ENCODE measurements at places on chromosomes 11 and 22.

DNA sequence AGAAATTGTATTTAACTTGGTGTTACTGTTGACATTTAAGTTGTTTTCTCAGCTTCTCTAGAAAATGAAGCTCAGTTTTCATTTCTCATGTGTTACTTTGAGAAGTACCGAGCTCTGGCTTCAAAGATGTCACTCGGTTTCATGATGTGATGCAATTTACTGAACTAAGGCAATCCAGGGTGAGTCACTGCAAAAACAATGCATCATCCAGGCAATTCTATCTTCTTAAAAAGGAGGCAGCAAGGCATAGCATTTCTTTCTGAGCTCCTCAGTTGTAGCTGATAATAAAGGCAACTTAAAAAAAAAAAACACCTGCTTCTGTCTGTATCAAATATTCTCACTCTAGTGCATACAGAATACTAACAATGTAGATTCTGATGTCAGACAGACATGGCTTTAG lies 91.1 kb upstream of the KCNA4 start:
- DNase-seq = no peak

- DNase-seq = no peak
Measured at GRCh38 chr11:109789901-109790300, 303.3 kb upstream of the ZC3H12C start.

DNA sequence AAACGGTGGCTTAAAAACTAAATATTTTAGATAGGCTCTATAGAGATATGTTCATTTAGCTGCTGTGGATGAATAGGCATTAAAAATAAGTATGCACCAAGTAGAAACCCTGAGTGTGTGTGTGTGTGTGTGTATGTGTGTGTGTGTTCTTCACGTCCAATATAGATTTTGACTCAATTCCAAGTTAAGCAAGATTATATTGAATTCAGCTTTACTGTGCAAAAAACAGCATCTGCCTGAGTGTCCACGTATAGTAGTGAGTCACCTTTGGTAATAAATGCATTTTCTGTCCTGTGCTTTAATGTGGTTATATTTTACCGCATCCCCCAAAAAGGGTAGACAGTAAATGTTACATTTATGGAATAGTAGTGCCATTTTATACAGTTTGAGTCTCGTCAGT lies 71.2 kb downstream of the PDHX start:
- DNase-seq = no peak

- no peak for DNase-seq
Measured at GRCh38 chr11:94326947-94327346, 22.6 kb downstream of the IZUMO1R start.

DNA sequence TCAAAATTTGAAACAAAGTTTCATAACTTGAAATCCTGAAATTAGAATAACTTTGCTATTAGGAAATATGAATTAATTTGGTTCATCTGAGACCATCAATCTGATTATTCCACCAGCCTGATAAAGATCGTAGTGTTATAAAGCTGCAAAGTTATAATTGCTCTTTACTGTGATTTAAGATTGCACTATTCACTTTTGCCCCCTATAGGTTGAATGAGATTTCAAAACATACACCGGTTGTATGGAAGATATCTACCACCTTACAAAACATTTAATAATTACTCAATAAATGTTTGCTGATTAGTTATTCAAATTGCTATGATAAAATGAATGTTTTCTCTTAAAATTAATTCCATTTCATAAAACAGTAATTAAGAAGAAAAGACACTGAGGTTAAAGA lies 26.1 kb downstream of the APIP start:
- no peak for DNase-seq

DNA sequence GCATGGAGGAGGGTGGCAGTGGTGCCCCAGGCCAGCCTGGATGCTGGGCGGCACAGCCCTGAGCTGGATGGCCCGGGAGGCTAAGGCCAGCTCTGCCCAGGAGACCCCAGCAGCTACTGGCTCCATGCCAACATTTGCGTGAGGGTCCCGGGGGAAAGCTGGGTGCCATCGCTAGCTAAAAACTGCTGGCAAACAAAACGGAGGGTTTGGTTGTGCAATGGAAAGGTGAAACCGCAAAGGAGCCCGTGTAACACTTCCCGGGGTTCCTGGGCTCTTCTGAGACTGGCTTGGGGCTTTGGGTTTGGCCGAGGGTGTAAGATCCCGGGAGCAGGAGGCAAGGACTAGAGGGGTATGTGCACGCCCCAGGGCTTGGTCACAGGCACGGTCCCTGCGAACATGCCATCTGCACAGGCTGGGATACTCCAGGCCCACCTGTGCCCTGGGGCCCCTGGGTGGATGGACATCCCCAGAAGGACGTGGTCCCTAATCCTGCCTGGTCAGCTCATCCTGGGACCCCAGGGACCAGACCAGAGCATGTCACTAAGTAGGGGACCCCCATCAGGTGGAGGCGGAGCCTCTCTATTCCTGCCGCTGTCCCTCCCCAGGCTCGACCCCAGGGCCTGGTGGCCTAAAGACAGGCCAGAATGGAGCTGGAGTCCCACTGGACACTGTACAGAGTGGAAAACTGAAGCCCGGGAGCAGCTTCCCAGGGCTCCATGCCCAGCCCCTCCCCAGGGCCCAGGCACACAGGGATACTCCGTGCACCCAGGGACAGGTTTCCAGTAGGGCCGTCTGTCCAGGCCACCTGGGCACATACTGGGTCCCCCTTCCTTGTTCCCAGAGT lies 44.6 kb downstream of the IGF2 start:
- DNase-seq = no peak

DNA sequence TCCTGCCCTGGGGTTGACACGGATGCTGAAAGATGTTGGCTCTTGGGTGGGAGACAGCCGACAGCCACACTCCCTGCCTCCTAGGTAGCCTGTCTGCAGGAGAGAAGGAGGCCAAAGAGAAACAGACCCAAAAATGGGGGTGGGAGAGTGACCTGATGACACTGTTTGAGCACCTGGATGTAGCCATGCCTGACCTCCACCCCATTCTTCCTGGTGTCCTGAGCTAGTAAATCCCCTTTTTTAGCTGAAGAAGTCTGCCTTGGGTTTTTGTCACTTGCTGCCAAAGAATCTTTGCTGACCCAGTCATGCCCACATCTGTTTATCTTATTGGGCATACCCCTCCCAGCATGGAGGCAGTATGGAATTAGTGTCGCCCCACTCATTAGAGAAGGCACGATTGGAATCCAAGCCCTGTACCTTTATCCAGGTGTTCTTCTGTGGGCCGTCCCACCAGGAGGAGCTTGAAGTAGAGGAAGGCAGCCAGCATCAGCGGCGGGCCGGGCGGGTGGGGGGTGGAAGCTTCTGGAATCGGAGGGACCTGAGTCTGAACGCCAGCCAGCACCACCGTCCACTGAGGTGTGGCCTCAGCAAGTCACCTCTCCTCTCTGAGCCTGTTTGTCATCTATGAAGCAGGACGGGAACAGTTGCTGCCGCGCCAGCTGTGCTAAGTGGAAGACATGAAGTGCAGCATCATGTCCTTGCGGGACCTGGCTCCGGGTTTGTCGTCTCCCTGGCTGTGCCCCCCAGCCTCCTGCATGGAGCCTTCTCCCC lies 37.8 kb downstream of the IGHMBP2 start:
- no peak for DNase-seq

DNA sequence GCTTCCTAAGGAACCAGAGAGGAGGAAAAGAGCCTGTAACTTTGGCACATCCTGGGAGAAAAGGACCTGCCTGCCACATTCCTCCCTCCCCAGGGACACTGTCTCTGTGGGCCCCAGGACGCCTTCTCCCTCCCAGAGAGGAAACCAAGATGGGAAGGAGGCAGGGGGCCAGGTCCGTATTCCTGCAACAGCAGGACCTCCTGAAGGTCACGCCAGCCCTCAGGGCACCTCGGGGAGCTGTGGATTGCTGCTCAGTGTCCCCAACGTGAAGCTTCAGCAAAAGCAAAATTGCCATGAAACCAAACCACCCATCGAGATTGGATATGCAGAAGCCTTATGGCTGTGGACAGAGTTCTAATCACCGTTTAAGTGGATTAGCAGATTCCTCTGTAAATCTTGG lies 86.7 kb downstream of the ARHGAP8 start:
- DNase-seq = no peak

Measured in hematopoietic multipotent progenitor cell treated with erythropoietin and hydrocortisone succinate and interleukin-3 and kit ligand, for 17 days (in vitro differentiated cells).